NCI-H2081 treated with DMSO at 0.1 percent for 48 hours (cell line): ENCODE measurements at places on chromosomes 11 and 22.
A peak's percentile ranks its signal among the peaks of the same experiment; 100 is the strongest.

- no peak for DNase-seq
These were observed 710.6 kb upstream of the CCDC179 start for GRCh38 chr11:23570828-23571227.

DNA sequence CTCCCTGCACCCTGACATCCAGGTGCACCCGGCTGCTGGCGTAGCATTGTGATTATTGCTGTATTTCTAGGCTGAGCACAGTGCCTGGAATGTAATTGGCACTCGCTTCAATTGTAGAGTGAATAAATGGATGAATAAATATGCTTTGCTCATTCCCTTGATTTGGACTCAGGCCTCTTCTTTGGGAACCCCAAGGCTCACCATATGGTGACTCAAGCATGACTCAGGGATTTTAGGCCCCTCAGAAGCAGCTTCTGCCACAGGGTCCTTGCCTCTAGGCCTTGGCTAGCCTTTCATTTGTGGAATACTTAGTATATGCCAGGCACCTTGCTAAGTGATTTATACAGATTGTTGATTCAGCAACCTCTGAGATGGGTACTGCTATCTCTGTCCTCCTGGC is 78.9 kb downstream of the GRIK4 start:
- DNase-seq, result no peak

DNA sequence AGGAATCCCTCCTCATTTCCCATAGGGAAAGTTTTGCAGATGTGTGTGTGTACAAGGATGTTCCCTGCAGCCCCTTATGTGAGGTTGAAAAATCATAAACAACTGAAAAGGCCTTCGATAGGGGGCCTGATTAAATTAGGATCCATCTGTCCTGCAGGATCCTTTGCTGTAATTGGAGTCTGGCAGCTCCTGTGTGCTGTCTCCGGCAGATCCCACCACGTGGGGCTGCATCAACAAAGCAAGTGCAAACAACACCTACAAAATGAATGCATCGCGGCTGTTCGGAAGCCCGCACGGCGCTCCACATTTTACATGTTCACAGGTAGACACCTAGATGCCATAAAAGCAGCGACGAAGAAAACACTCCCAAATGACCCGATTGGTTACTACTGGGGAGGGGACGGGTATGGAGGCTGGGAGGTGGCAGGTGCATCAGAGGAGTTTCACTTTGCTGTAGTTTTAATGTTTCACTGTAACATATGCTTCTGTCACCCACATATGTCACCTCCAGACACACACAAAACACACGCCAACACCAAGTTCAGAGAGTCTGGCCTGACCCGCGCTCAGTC is 52.2 kb downstream of the NFAM1 start:
- no peak for DNase-seq

DNA sequence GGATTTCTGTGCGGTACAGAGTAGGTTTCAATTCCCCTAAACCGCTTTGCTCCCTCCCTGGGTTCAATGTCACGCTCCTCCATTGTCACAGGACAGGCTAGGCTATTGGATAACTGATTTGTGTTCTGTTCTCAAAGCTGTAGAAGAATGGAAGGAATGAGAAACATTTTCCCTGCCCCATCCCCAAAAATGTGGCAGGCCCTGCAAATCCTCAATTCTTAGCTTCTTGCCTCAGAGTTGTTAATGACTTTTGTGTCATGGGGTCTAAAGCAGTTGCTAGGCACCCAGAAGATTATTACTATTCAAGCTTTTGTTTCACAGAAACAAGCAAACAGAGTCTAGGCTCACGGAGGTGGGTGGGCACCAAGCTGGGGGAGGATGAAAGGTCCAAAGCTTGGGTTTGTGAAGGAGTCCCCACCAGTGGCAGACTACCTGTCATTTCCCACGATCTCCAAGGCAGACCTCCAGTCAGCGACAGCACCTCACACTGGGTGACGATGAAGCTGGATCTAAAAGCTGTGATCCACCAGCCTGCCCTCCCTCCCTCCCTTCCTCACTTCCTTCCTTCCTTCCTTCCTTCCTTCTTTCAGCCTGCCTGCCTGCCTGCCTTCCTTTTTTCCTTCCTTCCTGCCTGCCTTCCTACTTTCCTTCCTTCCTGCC is 1080.2 kb downstream of the OPCML start:
- no peak for DNase-seq

DNA sequence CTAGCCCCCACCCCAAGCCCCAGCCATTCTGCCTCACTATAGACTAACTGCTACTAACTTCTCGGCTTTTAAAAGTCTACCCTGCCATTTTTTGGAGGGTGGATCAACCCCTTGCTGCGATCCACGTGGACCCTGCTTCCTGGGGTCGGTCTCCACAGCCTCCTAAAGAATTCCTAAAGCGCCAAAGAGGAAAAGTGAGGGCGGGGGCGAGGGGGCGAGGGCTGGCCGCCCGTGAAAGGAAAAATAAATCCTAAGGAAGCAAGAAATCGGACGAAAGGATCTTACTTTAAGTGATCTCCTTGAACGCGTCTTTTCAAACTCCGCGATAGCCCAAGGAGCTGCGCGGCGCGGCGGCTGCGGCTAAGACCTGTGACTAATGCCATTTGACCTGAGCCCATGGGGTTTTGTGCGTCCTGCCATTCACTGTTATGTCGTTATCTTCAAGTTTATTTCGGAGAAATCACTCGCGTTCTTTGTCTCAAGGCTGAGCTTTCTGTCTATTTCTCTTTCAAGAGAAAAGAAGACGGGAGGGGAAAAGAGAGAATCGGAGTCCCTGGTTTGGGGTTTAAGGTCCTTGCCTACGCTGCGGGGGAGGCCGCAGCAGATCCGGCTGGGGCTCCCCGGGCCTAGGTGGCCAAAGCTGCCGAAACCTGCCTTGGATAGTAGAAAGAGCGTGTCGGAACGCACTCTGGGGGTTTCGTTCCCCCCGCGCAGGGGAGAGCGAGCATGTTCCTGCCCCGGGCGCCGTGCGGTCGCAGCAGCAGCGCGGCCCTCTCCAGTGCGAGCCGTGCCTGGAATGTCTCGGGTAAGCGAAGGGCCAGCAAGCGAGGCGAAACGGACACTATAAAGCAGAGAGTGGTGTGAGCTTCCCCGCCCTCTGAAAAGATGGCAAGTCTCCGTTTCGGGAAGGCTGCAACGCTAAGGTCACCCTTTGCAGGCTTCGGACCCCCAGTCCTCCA is 2.8 kb upstream of the DBX1 start:
- no peak for DNase-seq

DNA sequence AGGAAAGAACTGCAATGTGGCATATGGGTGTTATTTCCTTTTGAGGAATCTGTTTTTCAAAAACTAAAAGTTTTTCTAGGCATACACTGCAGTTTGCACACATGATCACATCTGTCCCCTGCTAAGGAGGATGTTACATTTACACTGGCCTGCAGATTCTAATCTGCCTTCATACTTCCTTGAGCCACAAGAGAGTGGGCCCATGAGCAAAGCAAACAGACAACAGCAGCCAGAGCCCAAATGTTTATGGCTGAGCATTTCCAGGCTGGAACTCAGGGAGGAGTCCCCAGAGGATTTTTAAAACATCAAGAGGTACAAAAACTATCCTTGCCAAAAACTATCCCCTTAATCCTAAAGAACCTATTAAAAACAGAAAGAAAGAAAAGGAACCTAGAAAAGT is 117.2 kb upstream of the MTNR1B start:
- DNase-seq, result no peak

DNA sequence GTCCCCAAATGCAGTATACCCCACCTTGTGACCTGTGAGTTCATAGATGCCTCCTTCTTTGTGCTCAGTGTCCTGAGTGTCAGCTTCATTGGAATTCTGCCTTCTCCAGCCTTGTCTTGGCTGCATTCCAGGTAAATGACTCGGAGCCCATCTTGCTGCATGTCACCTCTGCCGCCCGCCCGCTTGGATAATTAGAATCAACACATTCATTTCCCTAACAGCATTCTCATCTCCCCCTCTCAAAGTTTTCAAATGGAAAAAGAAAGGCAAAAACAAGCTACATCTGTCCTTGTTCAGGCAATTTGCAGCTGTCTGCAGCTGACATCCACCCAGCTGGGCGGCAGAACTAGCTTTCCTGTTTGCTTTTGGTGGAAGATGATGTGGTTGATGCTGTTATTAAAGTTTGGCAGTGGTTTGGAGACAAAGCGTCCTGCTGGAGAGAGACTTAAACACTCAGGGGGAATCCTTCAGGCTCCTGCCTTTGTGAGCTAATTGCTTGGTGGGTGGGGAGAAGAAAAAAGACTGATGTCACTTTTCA is 198.8 kb upstream of the SEZ6L start:
- peak; percentile 13 for DNase-seq

DNA sequence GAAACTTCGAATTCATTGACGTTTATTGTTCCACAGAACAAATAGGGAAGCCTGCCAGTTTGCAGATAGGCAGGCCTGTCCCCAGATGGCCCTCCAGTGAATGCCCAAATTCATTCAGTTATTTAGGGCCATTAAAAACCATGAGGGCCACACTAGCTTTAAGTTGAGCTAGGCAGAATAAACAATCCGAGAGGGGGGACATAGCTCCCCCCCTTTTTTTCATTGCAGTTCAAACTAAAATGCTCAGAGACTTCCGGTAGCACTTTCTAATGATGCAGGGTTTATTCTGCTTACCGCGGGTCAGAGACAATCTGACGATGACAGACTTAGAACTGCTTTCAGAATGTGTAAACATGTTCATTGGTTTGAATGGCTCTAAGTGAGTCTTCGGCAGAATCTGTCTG is 72.0 kb downstream of the ZBTB16 start:
- no peak for DNase-seq

DNA sequence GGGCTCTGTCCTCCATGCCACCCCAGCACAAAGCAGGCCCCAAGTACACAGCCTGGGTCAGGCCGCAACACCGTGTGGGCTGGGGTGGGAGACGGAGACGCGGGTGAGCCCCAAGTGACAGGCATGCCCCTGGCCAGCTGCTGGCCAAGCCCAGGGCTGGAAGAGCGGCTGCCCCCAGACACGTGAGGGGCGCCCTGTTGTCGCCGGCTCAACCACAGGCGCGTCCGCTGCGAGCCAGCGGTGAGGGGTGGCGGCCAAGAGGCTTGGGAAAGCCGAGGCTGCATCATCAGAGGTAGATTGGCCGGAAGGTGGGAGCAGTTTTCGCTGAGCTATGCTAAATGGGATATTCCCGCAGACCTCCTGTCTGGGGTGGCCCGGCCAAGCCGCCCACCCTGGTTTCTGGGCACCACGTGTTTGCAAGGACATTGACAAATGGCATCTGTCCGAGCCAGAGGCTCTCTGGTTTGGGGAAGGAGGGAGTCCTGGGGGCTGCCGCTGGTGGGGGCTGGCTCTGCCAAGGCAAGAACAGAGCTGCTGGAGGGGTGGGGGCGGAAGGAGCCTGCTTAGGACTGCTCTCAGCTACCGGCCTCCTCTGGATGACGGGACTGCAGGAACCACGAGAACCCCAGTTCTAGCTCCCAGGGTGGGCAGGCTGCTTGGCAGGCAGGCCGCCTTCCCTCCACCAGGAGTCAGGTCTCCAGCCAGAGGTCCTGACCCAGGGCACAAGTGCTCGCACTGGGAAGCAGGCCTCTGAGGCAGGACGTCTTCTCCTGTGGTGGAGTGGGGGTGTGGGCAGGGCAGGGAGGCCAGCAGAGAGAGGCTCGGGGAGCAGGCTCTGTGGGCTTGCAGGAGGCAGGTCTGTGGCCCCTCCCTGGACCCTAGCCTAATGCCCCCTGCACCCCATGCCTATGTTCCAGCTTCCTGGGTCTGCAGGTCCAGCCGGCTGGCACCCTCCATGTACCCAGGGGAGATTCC is 552 bp downstream of the PRR33 start:
- DNase-seq, result no peak

- no peak for DNase-seq
These were observed 177.6 kb downstream of the IGLL1 start for GRCh38 chr22:23402275-23403151.

DNA sequence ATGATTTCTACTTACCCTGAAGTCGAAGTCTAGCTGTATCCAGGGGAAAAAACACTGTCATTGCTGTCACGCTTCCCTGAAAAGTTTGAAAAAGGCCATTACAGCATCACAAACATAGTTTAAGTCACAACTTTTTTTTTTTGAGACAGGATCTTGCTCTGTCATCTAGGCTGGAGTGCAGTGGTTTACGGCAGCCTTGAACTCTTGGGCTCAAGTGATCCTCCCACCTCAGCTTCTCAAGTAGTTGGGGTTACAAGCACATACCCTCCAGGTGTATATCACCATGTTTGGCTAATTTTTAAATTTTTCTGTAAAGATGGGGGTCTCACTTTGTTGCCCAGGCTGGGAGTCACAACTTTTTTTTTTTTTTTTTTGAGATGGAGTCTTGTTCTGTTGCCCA is 20.1 kb downstream of the SLC25A17 start:
- no peak for DNase-seq

GRCh38 chr11:95378111-95378510 is 147.1 kb upstream of the SESN3 start:
- no peak for DNase-seq

GRCh38 chr22:21858025-21858764 is 9.2 kb downstream of the MAPK1 start:
- DNase-seq, result no peak

DNA sequence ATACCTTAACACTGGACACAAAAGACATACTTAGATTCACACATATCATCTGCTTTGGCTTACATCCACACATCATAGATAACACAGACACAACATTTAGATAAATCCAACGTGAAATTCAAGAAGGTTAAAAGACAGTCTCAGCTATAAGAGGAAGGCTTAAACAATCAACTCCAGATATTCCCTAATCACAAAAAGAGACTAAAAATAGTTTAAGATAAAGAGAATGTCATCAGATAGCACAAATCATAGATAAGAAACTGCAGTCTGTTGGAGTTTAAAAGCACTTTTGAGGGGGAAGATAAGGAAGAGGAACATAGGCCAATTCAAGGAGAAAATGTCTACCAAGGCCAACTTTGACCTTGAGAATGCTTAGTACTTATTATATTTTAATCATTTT is 504.8 kb downstream of the JRKL start:
- no peak for DNase-seq

- no peak for DNase-seq
These were observed 1.2 kb upstream of the LGALS1 start for GRCh38 chr22:37674248-37674647.

DNA sequence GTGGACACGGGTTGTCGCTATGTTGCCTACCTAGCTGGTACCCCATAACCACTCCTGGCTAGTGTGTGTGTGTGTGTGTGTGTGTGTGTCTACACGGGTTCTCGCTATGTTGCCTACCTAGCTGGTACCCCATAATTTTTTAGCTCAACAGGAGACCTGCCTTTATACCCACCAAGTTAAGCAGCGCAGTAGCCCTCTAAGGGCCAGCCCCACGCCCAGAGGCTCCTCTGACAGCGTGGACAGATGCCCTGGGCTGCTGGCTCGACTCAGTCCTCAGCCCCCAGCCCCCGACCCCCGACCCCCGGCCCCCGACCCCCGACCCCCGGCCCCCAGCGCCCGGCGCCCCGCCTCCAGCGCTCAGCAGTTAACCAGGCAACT is 351 bp upstream of the AKIP1 start:
- DNase-seq, result no peak

GRCh38 chr11:2425506-2425905 is 18.8 kb downstream of the TRPM5 start:
- no peak for DNase-seq

- no peak for DNase-seq
These were observed 11.4 kb downstream of the SLC16A8 start for GRCh38 chr22:38072322-38073149.

GRCh38 chr22:44869196-44869595 is 116.8 kb downstream of the ARHGAP8 start:
- DNase-seq, result no peak
